Vein endothelial cell (primary cell): ENCODE measurements at places on chromosomes 4 and X. TPM values are rescaled to one million over a fixed set of nuclear protein-coding genes. Genes with fewer than 3 reads are reported as not detected.

The ADH1B gene
- total RNA-seq, result not detected in 2 replicates

The C4orf51 gene
- not detected in 2 replicates for total RNA-seq

The SPANXC gene
- not detected in 2 replicates for total RNA-seq

The FGF5 gene
- under 0.01 and 0.29 TPM in 2 replicates for total RNA-seq

The RNF150 gene
- total RNA-seq, result under 0.01 and 0.19 TPM in 2 replicates

The ZCCHC18 gene
- 1.3 and 2.7 TPM in 2 replicates for total RNA-seq

The SFRP2 gene
- total RNA-seq, result not detected in 2 replicates

The IRS4 gene
- total RNA-seq, result under 0.01 TPM in 1 of 2 replicates, not detected in the other

The TRIM61 gene
- total RNA-seq, result not detected in 2 replicates

The GAB3 gene
- 9.4 and 18.0 TPM in 2 replicates for total RNA-seq

The MAGEH1 gene
- total RNA-seq, result 26.6 and 33.3 TPM in 2 replicates

The DDIT4L gene
- 7.8 and 8.0 TPM in 2 replicates for total RNA-seq

The TKTL2 gene
- total RNA-seq, result not detected in 2 replicates

The CFAP47 gene
- under 0.01 TPM in 1 of 2 replicates, not detected in the other for total RNA-seq

The TMPRSS11F gene
- not detected in 2 replicates for total RNA-seq

The FAM47A gene
- not detected in 2 replicates for total RNA-seq

The FATE1 gene
- not detected in 2 replicates for total RNA-seq

The GPRASP1 gene
- 1.6 and 2.0 TPM in 2 replicates for total RNA-seq

The HERC3 gene
- 8.2 and 12.8 TPM in 2 replicates for total RNA-seq

The NEXMIF gene
- total RNA-seq, result 0.10 TPM in 1 of 2 replicates, not detected in the other

The USP38 gene
- total RNA-seq, result 31.4 and 35.4 TPM in 2 replicates

The CLNK gene
- not detected in 2 replicates for total RNA-seq

The ADGRA3 gene
- 15.7 and 23.8 TPM in 2 replicates for total RNA-seq

The ADH6 gene
- not detected in 2 replicates for total RNA-seq

The PPEF1 gene
- not detected in 2 replicates for total RNA-seq

The GAK gene
- 78.7 and 83.8 TPM in 2 replicates for total RNA-seq

The SLC25A43 gene
- total RNA-seq, result 16.0 and 20.5 TPM in 2 replicates

The PHKA2 gene
- total RNA-seq, result 8.5 and 10.0 TPM in 2 replicates

The UGT2B11 gene
- not detected in 2 replicates for total RNA-seq

The N4BP2 gene
- 6.5 and 9.7 TPM in 2 replicates for total RNA-seq

The KLB gene
- under 0.01 TPM in 1 of 2 replicates, not detected in the other for total RNA-seq

The TSR2 gene
- 11.8 and 12.2 TPM in 2 replicates for total RNA-seq

The HSD17B11 gene
- total RNA-seq, result 31.2 and 37.2 TPM in 2 replicates

The GPRASP3 gene
- total RNA-seq, result 3.9 and 6.0 TPM in 2 replicates

The NHSL2 gene
- total RNA-seq, result 54.9 and 57.5 TPM in 2 replicates

The KIT gene
- total RNA-seq, result 16.3 and 21.4 TPM in 2 replicates

The IL1RAPL1 gene
- 0.29 and 0.65 TPM in 2 replicates for total RNA-seq

The FAM47E gene
- total RNA-seq, result not detected in 2 replicates

The SHOX gene
- not detected in 2 replicates for total RNA-seq

The GAGE12E gene
- total RNA-seq, result not detected in 2 replicates

The SMR3B gene
- total RNA-seq, result not detected in 2 replicates

The USP51 gene
- 1.7 and 2.0 TPM in 2 replicates for total RNA-seq
